Left renal pelvis (tissue), 4 donors: ENCODE measurements at places on chromosomes 6 and 20. TPM values are rescaled to one million over a fixed set of nuclear protein-coding genes. Genes with fewer than 3 reads are reported as not detected.

The KCNQ5 gene
- 0.42 TPM for polyA plus RNA-seq

The EPHA7 gene
- 38.3 TPM for polyA plus RNA-seq

The BPI gene
- polyA plus RNA-seq: 0.13 TPM

The KHDC1L gene
- polyA plus RNA-seq: 0.43 TPM

The NKAIN2 gene
- polyA plus RNA-seq: 40.0 TPM

DNA sequence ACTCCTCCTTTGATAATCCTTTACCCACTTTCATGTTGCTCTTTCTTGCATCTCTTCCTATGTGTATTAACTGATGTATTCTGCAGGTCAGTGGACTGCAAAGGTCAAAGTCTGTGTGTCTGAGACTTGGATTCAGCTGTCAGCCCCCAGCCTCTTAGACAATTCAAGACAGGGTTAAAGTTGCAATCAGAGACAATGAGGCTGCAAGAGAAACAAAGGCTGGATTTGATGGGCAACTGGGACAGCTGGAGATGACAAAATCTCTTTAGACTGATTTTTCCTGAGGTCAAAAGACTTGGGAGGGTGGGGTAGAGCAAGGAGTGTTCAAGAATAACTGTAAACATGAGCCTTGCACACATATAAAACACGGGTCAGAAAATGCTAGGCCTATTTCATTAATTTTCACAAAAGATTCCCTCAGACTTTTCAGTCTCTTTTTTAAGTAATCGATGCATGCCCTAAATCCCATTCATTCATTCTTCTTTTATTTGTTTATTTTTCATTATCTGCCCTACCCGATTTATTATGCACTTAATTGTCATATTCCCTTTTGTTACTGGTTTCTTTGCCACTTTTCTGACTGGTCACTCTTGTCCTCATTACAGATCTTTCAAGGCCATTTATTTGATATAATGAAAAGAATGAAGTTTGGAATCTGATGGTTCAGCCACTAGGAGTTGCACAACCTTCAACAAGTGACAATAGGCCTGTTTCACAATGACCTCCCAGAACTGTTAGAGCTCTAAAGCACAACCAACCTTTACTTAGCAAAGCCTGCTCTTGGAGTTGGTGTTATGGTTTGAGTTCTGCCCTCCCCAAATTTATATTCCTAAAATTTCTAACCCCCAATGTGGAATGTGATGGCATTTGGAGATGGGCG lies 33.8 kb upstream of the AKAP12 start:
- no peak for DNase-seq

GRCh38 chr20:61599541-61599992 lies 347.5 kb downstream of the CDH4 start:
- no peak for DNase-seq

- no peak for DNase-seq
These were observed 197.6 kb upstream of the SASH1 start for GRCh38 chr6:148144917-148145521.

DNA sequence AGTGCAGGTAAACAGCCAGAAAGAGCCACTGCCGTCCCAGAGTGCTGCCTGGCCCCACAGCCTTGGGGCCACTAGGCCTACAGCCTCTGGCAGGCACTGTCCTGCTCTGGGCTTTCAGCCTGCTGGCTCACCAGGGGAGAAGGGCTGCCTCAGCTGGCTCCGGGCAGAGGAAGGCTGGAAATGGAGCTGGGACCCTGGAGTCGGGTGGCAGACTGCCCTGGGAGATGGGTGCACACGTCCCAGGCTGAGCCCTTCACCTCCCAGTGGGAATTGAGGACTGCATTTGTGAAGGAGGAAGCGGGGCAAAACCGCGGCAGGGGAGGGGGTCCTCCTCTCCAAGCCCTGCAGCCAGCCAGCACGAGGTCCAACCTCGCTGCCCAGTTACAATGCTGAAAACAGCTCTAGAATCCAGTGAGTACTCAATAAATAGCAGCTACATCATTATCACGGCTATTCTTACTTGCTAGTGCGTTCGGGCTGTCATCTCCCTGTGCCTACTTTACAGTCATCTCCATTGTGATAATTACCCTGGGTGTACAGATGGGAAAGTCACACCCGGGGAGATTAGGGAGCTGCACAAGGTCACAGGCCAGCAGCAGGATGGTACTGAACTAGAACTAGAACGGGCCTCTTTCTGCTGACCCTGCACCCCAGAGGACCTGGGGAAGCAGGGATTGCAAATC lies 13.1 kb downstream of the ACSS1 start:
- no peak for DNase-seq

DNA sequence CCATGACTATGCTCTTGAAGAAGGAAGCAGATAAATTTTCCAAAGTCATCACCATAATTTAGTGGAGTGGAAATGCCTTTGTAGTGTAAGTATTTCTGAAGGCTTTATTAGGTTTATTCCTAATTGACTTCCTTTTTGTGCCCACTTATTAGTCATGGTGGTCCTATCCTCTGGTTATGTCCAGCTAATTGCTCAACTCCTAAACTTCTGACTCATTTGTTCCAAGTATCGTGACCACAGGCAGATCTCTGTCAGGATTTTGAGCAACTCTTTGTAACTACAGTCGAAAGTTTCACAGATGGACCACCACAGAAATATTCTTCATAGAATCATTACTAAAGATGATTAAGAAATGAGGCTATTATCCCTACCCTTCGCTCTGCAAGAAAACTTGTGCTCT lies 315.6 kb upstream of the PTCHD4 start:
- DNase-seq: no peak

- no peak for DNase-seq
These were observed 38.1 kb upstream of the THBS2 start for GRCh38 chr6:169291646-169292337.

- no peak for DNase-seq
These were observed 24.8 kb downstream of the EPB41L1 start for GRCh38 chr20:36179170-36179945.

GRCh38 chr6:1222728-1223595 lies 88.9 kb upstream of the FOXQ1 start:
- DNase-seq: no peak

- DNase-seq: no peak
These were observed 110.5 kb downstream of the IRF4 start for GRCh38 chr6:501891-502601.
